ENCODE measurements at places on chromosomes 11 and 22. TPM values are rescaled to one million over a fixed set of nuclear protein-coding genes. Genes with fewer than 3 reads are reported as not detected.

BMAL1 gene
- 12.7 TPM for polyA plus RNA-seq

FIBP gene
- polyA plus RNA-seq = 95.6 TPM

OR52I2 gene
- polyA plus RNA-seq = not detected

SLC43A3 gene
- 20.3 TPM for polyA plus RNA-seq

DNA sequence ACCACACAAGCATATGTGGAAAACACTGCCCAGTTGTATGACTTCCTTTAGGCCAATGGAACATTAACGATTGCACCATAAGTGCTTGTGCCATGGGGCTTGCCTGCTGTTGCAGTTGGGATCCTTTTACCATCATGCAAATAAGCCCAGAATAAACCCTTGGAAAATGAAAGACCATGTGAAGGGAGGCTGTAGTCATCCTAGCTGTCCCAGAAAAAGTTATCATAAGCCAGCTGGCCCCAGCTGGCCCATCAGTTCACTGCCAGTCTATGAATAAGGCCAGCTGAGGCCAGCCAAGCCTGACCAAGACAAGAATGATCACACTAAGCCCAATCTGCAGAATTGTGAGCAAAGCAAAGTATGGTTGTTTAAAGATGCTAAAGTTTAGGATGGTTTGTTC, 253.9 kb upstream of the ARHGAP20 start:
- no peak for DNase-seq

- DNase-seq = peak; percentile 45
Observed at GRCh38 chr11:64305691-64306562, 603 bp downstream of the ESRRA start.

DNA sequence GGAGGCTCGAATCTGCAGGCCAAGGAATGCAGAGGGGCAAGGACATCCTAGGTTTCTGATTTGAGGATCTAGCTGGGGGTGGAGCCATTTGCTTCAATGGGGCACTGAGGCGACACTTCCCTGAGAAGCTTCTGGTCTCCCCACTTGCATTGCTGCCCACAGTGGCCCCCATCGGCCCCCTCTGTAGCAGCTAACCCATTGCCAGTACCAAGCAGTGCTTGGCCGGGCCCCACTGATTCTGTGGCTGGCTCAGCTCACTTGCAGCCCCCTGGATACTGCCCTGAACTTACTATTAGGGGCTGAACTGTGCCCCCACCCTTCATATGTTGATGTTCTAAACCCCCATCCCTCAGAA, 42.9 kb upstream of the SHISAL1 start:
- no peak for DNase-seq

DNA sequence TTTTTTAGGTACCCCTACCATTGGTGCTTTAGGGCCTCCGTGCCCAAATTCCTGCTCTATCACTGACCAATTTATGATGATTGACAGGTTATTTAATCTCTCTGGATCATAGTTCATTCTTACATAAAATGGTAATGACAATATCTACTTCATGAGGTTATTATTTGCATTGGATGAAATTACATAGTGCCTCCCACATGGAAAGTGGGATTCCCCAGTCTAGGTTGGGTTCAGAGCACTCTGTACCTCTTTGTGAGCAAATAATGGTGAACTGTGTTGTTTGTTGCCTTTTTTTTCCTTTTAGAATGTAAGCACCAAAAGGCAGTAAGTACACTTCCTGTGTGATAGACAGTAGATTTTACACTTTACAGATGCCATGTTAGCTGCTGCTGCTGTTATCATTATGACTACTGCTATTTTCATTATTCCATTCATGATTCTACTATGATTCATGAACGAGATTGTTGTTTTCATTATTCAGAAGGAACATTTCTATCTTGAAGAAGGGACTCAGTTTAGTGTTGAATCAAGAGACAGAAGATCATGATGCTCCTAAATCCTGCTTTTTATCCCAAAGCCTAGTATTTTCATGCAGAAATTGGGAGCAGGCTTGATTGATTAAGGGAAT, 100.8 kb downstream of the ALX4 start:
- no peak for DNase-seq

DNA sequence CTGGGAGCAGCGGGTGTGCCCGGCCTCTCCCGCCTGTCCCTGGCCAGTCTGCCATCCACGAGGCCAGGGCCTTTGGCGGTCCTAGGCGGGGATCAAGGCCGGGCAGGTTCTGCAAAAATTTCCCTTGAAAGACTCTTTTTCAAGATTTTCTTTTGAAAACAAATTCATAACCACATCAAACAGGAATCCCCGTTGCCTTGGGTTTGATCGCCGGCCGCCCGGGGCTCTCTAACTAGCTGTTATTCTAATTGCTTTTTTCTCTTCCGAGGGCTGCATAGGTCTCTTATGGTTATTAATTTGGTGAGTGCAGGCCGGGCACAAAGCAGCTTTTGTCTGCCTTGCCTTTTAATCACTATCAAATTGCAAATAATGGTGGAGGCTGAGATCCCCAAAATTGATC, 42.0 kb downstream of the CDKN1C start:
- DNase-seq = no peak

- DNase-seq = no peak
Observed at GRCh38 chr22:37932821-37933578, 20.4 kb downstream of the C22orf23 start.
